Heart right ventricle (tissue), 16 donors: ENCODE measurements at places on chromosomes 5 and 9. TPM values are rescaled to one million over a fixed set of nuclear protein-coding genes. Genes with fewer than 3 reads are reported as not detected.

DMRT2 gene
- 0.23 TPM for total RNA-seq

DNA sequence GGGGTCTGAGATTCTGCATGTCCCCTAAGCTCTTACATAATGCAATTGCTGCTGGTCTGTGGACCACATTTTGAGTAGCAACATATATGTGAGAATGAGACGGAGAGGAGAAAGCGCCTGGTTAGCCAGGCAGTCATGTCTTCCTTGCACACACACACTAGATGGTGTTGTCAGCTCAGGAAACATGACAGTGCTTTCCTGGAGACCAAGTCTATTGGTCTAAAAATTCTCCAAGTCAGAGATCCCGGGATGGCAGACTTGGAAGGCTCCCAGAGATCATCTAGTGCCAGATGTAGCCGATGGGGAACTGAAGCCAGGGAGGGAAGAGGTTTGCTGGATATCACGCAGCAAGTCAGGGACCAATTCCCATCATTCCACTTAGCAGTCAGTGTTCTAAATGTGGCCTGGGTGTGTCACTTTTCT, 53.4 kb downstream of the GALNT12 start:
- peak; percentile 88 for DNase-seq

DNA sequence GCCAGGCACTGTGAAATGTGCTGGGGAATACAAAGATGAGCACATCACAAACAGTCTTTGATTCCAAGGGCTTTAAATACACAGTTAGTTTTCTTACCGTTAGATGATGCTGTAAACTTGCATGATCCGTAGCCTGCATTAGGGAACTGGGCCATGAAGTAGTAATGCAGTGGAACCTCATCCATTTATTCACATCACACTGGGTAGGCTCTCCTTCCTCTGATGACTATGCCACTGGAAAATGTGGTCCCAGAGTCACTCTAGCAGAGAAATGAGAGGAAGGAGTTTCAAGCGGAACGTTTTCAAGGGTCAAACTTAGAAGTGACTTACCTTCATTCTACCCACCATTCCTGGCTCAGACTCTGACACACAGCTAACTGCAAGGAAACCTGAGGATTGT, 26.4 kb downstream of the ZFAND5 start:
- DNase-seq, result no peak

ARHGEF37 gene
- total RNA-seq, result 15.8 TPM

DNA sequence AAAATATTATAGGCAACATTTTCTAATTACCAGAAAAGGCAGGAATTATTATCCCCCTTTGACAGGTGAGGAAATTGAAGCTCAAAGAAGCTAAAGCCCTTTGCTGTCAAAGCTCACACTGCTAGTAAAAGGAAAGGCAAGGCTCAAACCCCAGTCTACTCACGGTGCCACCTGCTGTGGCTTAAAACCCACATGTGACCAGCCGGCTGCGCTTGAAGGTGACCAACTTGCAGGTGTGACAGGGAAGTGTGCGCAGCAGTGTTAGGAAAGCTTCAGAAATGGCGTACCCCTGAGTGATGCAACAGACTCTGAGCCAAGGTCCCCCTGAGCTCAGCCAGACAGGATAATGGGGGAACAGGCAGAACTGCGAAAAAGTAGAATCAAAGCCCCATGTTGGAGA, 45.2 kb downstream of the PAX5 start:
- no peak for DNase-seq

DNA sequence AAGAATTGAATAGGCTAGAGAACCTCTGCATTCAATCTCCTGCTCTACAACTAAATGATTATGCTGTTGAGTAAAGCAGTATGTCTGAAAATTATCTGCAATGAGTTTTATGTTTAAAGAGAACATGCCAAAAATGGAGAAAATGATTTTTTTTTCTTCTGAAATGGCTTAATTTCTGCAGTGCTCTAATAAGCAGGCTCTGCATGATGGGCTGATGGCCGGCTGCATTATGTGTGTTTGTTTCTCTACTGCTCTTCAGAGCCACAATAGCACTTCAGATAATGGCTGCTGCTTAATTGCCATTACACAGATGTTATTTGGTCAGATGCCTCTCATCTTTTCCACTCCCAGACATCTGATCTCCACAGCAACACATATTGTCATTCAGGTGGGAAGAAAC, 286.4 kb upstream of the DMAC1 start:
- no peak for DNase-seq

DNA sequence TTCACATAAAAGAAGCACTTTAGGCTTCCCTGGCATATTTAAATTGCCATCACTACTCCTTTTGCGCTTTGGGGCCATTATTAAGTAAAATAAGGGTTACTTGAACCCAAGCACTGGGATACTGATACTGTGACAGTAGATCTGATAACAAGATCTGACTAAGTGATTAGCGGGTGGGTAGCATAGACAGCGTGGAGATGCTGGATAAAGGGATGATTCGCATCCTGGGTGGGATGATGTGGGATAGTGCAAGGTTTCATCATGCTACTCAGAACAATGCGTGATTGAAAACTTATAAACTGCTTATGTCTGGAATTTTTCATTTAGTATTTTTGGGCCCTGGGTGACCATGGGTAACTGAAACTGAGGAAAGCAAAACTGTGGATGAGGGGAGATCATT, 75.1 kb downstream of the PTTG1 start:
- DNase-seq, result no peak

DNA sequence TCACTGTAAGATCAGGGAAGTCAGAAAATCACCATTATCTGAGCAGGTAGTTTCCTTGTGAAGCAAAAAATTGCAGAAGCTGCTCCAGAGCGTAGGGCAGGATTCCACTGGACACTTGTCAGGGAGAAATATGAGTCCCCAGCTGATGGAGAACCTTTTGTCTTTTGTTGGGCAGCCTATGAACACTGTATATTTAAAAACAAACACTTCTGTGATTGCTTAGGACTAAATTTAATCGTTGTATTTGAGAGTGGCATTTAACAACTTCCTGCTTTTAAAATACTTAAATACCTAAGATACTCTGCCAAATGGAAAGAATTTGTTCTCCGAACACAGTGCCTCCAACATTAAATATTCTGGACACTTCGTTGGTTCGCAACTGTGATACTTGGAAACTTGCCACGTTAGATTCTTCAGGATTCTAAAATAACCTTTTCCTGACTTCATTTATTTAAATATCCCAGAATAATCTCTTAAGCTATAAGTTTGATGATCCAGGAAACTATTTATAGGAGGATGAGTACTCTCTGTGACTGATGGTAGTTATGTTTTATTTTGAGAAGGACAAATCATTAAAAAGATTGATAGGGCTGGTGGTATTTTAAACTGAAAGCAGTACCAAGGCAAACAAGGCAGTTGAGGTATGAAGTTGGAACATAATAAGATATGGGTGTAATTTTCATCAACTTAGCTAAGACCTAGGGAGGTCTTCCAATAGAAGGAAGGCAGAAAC, 2.7 kb upstream of the HSPA4 start:
- DNase-seq, result no peak

GRCh38 chr5:116037236-116037822, 5.1 kb downstream of the ARL14EPL start:
- DNase-seq, result no peak

- DNase-seq, result no peak
Observed at GRCh38 chr9:27785714-27786100, 212.4 kb upstream of the C9orf72 start.

GRCh38 chr5:169979871-169980270, 424 bp downstream of the INSYN2B start:
- DNase-seq, result no peak

BTNL8 gene
- total RNA-seq, result not detected
